ENCODE measurements at places on chromosomes 2 and 18.

DNA sequence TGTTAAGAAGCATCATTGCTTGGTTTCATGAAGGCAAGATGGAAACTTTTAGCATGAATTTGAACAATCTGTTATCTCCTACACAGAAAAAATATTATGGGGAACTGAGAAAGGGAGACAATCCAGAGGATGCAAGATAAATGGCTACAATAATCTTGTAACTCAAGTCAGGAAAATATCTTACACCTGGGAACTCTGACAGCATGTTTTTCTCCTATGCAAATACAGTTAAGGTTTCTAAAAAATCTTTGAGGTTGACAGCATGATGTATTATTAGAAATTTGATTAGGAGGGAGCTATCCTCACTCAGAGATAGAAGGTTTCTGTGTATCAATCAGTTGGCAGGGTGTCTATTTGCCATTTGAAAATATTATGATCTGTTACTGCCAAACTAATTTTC, 75.6 kb downstream of the GPD2 start:
- DNase-seq, result no peak

DNA sequence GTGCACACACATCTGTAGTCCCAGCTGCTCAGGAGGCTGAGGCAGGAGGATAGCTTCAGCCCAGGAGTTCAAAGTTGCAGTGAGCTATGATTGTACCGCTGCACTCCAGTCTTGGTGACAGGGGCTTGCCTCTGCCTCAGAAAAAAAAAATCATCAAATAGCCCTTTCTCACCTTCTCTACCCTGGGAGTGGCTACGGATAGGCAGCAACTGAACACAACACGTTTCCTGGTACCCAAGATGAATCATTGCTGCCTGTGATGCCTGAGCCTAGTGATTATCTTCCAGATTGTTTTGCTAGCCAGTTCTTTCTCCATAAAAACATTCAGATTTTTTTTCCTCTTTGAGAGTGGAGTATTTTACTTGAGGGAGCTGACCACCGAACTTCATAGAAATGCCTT, 13.5 kb downstream of the INPP4A start:
- no peak for DNase-seq

DNA sequence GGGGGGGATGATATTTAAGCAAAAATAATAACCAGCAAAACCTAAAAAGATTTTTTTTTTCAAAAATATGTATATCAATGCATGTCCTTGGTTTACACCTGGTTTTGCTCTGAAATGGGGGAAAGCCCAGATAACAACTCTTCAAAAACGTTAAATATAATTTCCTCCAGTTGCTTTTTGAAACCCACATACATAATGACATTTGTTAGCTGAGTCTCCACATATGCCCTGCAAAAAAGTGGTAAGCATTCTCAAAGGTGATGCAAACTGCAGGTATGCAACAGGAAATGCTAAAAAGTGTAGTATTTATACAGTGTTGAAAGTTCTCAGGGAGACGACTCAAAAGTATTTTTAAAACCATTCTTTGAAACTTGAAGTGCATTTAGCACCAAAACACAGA, 258.6 kb downstream of the ZEB2 start:
- DNase-seq, result no peak

- DNase-seq, result no peak
Measured at GRCh38 chr2:200130762-200131166, 175.4 kb downstream of the MAIP1 start.

DNA sequence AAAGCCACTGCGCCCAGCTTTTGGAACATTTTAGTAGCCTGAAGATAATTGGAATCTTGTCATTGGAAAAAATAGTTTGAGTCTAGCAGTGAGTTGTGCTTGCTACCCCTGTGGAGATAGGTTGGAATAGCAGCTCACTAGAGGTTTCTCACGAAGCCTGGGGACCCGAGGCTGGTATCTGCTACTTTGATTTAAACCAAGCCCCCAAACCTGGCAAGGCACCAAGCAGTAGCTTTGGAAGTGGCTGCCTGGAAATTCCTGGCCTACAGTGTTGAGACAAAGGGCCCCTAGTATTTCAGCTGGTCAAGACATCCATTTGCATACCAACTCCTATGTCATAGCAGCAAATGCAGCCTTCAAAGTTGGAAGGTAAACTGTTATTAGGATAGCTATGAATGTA, 42.1 kb downstream of the NOP58 start:
- no peak for DNase-seq

- DNase-seq, result peak; percentile 47
Measured at GRCh38 chr2:221467610-221468009, 104.5 kb downstream of the EPHA4 start.

DNA sequence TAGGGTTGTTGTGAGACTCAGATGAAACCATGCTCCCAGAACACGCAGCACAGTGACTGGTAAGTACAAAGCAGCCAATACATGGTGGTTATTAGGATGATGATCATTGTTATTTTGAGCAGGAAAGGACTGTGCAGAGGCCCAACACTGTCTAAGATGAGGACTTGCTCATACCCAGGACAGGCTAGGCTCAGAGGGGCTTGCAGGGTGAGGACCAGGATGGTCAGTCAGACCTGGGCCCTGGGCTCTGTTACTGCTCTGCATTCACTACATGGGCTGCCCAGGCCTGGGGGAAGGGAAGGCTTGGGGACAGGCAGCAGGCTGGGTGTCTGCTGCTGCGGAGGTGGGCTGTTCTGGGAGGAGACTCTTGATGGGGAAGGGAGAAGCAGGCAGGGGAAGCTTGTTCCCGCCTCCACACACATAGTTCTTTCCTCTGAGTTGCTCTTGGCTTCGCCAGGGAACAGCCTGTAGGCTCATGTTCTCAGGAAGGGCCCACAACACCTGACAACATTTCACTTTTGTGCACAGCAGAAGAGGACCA, 17.5 kb downstream of the CAPN13 start:
- no peak for DNase-seq

DNA sequence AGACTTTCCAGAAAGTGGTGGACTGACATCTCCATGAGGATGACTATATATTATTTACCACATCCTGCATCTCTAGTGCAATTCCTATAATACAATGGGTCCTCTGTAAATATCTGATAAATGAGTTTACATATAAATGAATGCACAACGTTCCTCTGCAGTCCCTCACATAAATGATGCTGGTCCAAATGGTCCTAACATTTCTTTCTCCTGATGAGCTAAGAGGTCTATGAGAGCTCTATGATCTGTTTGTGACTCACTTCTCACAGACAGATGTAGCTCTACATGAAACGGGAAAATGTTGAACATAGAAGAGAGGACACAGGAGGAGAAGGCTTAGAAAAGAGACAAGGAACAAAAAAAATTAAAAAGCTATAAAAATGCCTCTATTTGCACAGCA, 201.2 kb upstream of the PIK3C3 start:
- DNase-seq, result no peak

GRCh38 chr2:128178650-128179460, 87.9 kb downstream of the UGGT1 start:
- peak; percentile 47 for DNase-seq

DNA sequence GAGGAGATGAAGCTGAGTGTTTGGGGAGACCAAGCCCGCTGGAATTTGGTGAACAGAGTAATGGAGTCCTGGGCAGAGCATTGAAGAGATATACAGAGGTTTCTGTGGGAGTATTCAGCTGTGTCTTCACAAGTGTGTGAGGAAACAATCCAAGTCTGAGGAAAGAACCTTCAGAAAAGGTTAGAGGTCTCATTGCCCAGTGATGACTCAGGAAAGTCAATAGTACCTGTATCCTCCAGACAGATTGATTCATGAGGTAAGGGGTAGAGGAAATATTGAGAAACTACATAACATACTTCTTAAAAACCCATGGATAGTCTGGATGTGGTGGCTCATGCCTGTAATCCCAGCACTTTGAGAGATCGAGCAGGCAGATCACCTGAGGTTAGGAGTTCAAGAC, 392.3 kb downstream of the GALNT13 start:
- no peak for DNase-seq

- peak; percentile 25 for DNase-seq
Measured at GRCh38 chr2:237968048-237968862, 1.4 kb downstream of the UBE2F start.
